ENCODE measurements at places on chromosomes 3 and 15. TPM values are rescaled to one million over a fixed set of nuclear protein-coding genes. Genes with fewer than 3 reads are reported as not detected.

GRCh38 chr3:112873632-112874031 is 27.0 kb upstream of the CD200R1L start:
- no peaks in the 10 kb centered on the region for H3K27me3 ChIP-seq
- H3K36me3 ChIP-seq: no peaks in the 10 kb centered on the region

- H3K36me3 ChIP-seq: no peaks in the 10 kb centered on the region
- no peaks in the 10 kb centered on the region for H3K27me3 ChIP-seq
- DNase-seq: no peak
- no peaks in the 10 kb centered on the region for H3K4me1 ChIP-seq
Observed at GRCh38 chr3:74288761-74289160, 325.7 kb downstream of the CNTN3 start.

B3GALNT1 gene
- not detected for total RNA-seq

UBAP1L gene
- total RNA-seq: 0.59 TPM

- DNase-seq: no peak
- no peaks in the 10 kb centered on the region for H3K4me1 ChIP-seq
- no peaks in the 10 kb centered on the region for H3K27me3 ChIP-seq
- no peaks in the 10 kb centered on the region for H3K36me3 ChIP-seq
- H3K4me3 ChIP-seq: no peak overlapping the region
- no peak overlapping the region for H3K27ac ChIP-seq
Observed at GRCh38 chr3:135645541-135645940, 320.0 kb upstream of the PPP2R3A start.

ATP6V1A gene
- total RNA-seq: 43.0 TPM

DNA sequence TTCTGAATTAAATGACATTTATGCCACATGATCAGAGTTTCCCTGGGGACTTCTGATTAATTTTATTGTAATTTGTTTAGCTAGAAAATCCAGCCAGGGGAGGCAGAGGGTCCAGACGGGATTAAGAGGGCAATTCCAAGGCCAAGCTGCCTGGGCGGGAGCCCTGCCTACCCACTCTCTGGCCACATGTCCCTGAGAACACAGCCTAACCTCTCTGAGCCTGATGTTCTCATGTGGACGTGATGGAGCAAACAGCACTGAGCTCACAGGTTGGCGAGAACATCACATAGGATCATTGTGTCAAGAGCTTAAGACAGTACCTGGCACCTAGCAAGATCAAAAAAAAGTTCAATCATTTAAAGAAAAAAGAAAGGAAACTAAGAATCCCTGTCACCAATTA is 1.0 kb downstream of the LRRC2 start:
- no peak overlapping the region for H3K27ac ChIP-seq
- no peaks in the 10 kb centered on the region for H3K36me3 ChIP-seq
- no peak overlapping the region for H3K4me3 ChIP-seq
- H3K27me3 ChIP-seq: no peaks in the 10 kb centered on the region

DNA sequence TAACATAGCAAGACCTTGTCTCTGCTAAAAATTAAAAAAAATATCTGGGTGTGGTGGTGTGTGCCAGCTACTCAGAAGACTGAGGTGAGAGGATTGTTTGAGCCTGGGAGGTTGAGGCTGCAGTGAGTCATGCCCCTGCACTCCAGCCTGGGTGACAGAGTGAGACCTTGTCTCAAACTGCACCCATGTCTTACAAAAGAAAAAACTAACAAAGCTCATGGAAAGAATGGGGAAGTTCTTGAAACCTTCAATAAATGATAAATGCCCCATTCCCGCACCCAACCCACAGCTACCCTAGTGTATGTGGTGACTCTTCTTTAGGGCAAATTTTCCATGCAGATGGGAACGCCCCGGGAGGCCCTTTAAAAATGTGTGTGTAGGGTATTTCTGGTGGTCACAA is 28.3 kb downstream of the RPLP1 start:
- H3K27ac ChIP-seq: no peak overlapping the region
- H3K4me3 ChIP-seq: no peak overlapping the region
- DNase-seq: no peak
- no peaks in the 10 kb centered on the region for H3K36me3 ChIP-seq
- peaks cover 9% of the 10 kb centered on the region for H3K4me1 ChIP-seq
- no peaks in the 10 kb centered on the region for H3K27me3 ChIP-seq

- H3K36me3 ChIP-seq: no peaks in the 10 kb centered on the region
- 0 out of 2 replicates have a peak, but pooled peaks cover 3% of the 10 kb centered on the region for H3K4me1 ChIP-seq
- no peak overlapping the region for H3K27ac ChIP-seq
- H3K4me3 ChIP-seq: peak overlapping the region; percentile 35
- 0 out of 2 replicates have a peak, but pooled peaks cover 2% of the 10 kb centered on the region for H3K27me3 ChIP-seq
Observed at GRCh38 chr3:128006061-128007032, 45.9 kb upstream of the SEC61A1 start.

TRIM42 gene
- total RNA-seq: not detected

DNA sequence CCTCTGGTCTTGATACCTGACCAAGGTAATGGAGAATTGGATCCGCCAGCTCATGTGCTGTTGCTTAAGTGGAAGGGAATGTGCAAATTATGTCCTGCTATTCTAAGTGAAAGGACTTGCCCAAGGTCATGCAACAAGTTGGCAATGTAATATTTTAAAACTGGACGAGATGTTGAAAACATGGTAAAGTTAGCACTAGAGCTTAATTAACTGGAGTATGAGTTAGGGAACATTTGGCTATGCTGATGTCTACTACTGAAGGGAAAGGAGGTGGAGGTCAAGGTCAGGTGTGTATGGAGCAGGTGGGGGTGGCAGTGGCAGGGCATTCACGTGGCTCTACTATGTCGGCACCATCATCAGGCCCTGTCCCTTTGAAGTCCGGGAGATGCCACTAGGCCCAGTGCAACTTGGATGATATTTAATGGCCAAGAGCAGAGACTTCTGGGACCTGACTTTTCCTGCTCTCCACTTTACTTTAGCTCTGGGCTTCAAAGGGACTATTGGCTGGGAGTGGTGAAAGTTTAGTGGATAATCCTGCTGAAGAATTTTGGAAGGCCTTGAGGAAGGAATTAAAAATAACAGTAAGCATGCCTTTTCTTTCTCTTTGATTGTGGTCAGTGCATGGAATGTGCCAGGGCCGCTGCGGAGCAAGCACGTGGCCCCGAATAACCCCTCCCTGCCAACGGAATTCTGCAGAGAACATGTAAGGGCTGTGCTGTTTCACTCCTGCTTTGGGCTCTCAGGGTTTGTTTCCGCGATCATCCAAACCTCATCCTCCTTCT is 14.9 kb downstream of the SMAD3 start:
- H3K27me3 ChIP-seq: no peaks in the 10 kb centered on the region
- peaks cover 18% of the 10 kb centered on the region for H3K4me1 ChIP-seq
- H3K36me3 ChIP-seq: peaks cover 4% of the 10 kb centered on the region
- no peak overlapping the region for H3K4me3 ChIP-seq
- H3K27ac ChIP-seq: peak overlapping the region; percentile 47

ALG1L2 gene
- 0.46 TPM for total RNA-seq

NOX5 gene
- total RNA-seq: not detected

- H3K4me1 ChIP-seq: no peaks in the 10 kb centered on the region
- no peak for DNase-seq
- H3K36me3 ChIP-seq: no peaks in the 10 kb centered on the region
- H3K27me3 ChIP-seq: peaks cover 5% of the 10 kb centered on the region
Observed at GRCh38 chr15:91553196-91553854, 300.2 kb upstream of the SLCO3A1 start.

CDCP1 gene
- not detected for total RNA-seq

PP2D1 gene
- not detected for total RNA-seq

EPHB3 gene
- 16.6 TPM for total RNA-seq

GRCh38 chr3:3340526-3340925 is 161.0 kb upstream of the CRBN start:
- H3K4me3 ChIP-seq: no peak overlapping the region
- no peak for DNase-seq
- H3K27me3 ChIP-seq: no peaks in the 10 kb centered on the region

GRCh38 chr15:51883271-51883837 is 53.9 kb downstream of the TMOD3 start:
- H3K4me3 ChIP-seq: no peak overlapping the region
- no peak overlapping the region for H3K27ac ChIP-seq
- 0 out of 2 replicates have a peak, but pooled peaks cover 5% of the 10 kb centered on the region for H3K36me3 ChIP-seq
- peaks cover 28% of the 10 kb centered on the region for H3K4me1 ChIP-seq
- peak; percentile 51 for DNase-seq

- no peaks in the 10 kb centered on the region for H3K27me3 ChIP-seq
- H3K4me1 ChIP-seq: no peaks in the 10 kb centered on the region
- no peak overlapping the region for H3K4me3 ChIP-seq
- no peak for DNase-seq
- no peak overlapping the region for H3K27ac ChIP-seq
- H3K36me3 ChIP-seq: no peaks in the 10 kb centered on the region
Observed at GRCh38 chr3:137760341-137761098, 3.6 kb upstream of the SOX14 start.

SAMMSON gene
- not detected for total RNA-seq

- no peak overlapping the region for H3K27ac ChIP-seq
- H3K27me3 ChIP-seq: no peaks in the 10 kb centered on the region
- no peaks in the 10 kb centered on the region for H3K36me3 ChIP-seq
- DNase-seq: no peak
Observed at GRCh38 chr3:29609328-29609811, 328.5 kb downstream of the RBMS3 start.

DNA sequence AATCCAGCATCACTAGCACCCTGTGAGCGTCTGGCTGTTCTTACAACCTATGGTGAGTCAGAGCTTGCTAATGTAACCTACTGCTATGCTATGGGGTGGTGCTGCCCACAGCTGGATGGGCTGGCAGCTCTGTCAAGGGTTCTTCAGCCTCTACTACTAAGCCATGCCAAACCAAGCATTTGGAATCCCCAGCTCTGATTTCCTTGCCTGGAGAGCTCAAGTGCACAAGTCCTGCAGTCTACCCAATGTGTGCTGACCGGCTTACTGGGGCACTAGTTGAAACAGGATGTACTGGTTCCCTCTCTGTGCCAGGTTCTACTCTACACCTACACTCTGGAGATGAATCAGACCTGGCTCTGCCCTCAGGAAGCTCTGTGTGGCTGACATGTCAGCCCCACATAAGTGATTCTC is 4.2 kb downstream of the TEX264 start:
- H3K27me3 ChIP-seq: no peaks in the 10 kb centered on the region
- H3K4me3 ChIP-seq: no peak overlapping the region
- no peak overlapping the region for H3K27ac ChIP-seq
- no peaks in the 10 kb centered on the region for H3K36me3 ChIP-seq

DPH6 gene
- 10.6 TPM for total RNA-seq

CCR8 gene
- total RNA-seq: not detected

GRCh38 chr15:51195459-51195858 is 100.8 kb upstream of the TNFAIP8L3 start:
- DNase-seq: no peak
- no peak overlapping the region for H3K27ac ChIP-seq
- no peak overlapping the region for H3K4me3 ChIP-seq
- no peaks in the 10 kb centered on the region for H3K4me1 ChIP-seq

GRCh38 chr3:120093119-120093910 is 932 bp downstream of the GSK3B start:
- peaks cover 4% of the 10 kb centered on the region for H3K36me3 ChIP-seq
- H3K27ac ChIP-seq: peak overlapping the region; percentile 99
- DNase-seq: peak; percentile 38
- H3K4me1 ChIP-seq: 0 out of 2 replicates have a peak, but pooled peaks cover 3% of the 10 kb centered on the region

GRCh38 chr3:50567011-50567385 is 549 bp downstream of the C3orf18 start:
- DNase-seq: no peak
- H3K4me3 ChIP-seq: peak overlapping the region; percentile 54
- no peaks in the 10 kb centered on the region for H3K27me3 ChIP-seq
- no peak overlapping the region for H3K27ac ChIP-seq

DNA sequence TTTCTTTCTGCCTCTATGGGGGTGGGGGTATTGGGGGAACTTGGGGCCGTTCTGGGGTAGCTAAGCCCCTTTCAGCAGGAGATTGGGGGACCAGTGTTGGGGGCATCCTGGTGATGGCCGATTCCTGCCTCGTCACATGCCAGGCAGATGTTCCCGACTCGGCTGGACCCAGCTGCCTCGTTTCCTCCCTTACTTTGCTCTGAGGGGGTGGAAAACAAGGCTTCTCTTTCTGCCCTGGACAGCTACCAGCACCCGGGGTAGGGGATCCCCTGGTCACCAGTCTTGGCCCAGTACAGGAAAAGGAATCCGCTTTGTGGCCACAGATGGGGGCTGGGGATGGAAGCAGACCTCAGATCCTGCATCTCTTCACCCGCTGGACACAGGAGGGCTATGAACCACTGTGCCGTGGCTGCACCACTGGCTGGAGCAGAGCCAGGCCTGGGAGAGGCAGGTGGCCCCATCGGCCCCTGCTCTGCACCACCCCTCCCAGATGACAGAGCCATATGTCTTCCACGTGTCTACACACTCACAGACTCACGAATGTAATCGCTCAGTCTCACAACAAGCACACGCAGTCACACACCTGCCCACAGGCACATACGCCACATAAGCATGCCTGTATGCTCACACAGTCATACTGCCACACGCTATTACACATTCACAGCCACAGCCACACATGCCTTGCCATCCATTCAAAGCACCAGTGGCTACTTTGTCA is 12.4 kb downstream of the SNX33 start:
- H3K4me3 ChIP-seq: no peak overlapping the region
- no peak overlapping the region for H3K27ac ChIP-seq
- 0 out of 2 replicates have a peak, but pooled peaks cover 2% of the 10 kb centered on the region for H3K4me1 ChIP-seq
- H3K27me3 ChIP-seq: no peaks in the 10 kb centered on the region

COLQ gene
- 0.18 TPM for total RNA-seq

BLM gene
- 65.9 TPM for total RNA-seq

DNA sequence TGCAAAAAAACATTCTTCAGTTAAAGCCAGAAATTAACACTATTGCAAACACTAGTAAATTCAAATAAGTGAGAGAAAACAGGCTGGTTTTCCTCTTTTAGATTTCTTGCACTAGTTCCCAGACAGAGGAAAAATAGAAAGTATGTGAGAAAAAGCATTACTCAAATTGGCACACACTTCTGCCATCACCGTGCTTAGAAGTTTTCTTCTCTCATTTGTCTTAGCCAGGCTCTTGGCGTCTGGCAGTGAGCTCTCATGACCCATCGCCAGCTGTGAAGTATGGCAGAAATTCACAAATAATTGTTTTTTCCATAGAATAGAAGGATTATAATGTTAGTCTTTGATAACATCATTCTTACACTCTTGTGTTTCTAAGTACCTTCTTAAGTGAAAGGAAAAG is 515.9 kb downstream of the GBE1 start:
- no peak overlapping the region for H3K27ac ChIP-seq
- no peaks in the 10 kb centered on the region for H3K4me1 ChIP-seq

DNA sequence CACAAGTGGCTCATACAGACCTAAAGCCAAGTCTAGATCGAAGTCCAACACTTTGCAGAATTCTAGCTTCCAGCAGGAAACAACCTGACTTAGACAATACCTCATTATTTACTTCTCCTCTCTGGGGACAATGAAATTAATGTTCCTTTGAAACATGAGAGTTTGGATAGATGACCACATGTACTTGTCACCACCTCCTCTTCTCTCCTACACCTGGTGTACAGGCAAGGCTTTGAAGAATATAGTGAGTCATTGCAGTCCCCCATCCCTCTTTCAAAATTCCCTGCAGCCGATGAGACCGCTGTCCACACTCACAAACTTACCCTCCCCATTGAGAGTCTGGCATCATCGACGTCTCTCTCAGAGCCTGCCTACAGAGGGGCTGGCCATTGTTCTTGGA is 189.0 kb upstream of the HES1 start:
- no peak overlapping the region for H3K4me3 ChIP-seq
- H3K27me3 ChIP-seq: no peaks in the 10 kb centered on the region
- H3K27ac ChIP-seq: no peak overlapping the region
- no peaks in the 10 kb centered on the region for H3K36me3 ChIP-seq
- H3K4me1 ChIP-seq: no peaks in the 10 kb centered on the region
- peak; percentile 22 for DNase-seq

GRCh38 chr3:187025254-187025655 is 94.9 kb downstream of the ST6GAL1 start:
- no peak overlapping the region for H3K4me3 ChIP-seq
- no peaks in the 10 kb centered on the region for H3K27me3 ChIP-seq
- DNase-seq: no peak
- no peaks in the 10 kb centered on the region for H3K36me3 ChIP-seq
- no peak overlapping the region for H3K27ac ChIP-seq

HYKK gene
- 8.9 TPM for total RNA-seq
